ENCODE measurements at places on chromosomes 5 and 9.

- no peak for DNase-seq
Observed at GRCh38 chr9:269081-269711, 54.5 kb downstream of the DOCK8 start.

DNA sequence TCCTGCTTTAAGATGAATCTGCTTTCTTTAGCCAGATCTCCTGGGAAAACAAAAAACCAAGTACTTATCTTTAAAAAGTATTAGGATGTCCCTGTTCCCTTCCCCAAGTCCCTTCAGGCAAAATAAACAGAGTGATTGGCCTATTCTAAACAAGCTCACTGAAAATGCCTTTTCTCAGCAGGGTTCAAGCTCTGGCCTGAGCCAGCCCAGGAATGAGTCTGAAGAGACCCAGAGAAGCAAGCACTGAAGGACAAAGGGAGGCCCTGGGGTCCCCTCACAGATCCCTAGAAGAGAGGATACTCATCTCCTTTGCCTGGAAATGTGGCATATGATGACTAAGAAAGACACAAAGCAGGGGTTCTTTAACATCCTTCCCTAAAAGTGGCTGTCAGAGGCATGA lies 66.8 kb upstream of the MAP1B start:
- no peak for DNase-seq

- no peak for DNase-seq
Observed at GRCh38 chr5:67432606-67433005, 236.0 kb upstream of the CD180 start.

DNA sequence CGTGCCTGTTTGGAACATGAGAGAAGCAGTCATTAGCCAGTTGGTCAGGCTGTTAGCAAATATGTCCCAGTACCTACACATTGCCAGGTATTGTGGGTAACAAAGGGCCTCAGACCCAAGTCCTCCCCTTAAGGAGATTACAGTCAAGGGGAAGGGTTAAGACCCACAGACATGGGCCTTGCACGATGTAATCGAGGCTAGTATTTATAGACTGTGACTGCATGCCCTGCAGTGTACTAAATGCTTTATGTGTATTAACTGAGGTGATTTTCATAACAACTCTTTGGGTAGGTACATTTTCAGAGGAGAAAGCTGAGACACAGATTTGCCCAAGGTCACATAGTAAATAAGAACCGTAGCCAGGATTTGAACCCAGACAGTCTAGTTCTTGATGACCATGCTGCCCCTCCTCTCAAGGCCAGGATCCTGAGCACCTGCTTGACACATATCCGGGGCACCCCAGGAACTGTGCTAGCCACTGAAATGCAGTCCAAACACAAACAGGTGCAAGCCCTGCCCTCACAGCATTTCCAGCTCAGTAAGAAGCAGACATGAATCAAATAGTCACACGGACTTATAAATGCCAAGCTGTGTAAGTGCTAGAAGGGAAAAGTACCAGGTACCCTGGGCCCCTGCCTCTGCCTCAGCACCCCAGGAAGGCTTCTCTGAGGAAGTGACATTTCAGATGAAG lies 32.0 kb upstream of the GRPEL2 start:
- no peak for DNase-seq

- DNase-seq = no peak
Observed at GRCh38 chr5:169914766-169915165, 65.5 kb downstream of the INSYN2B start.

DNA sequence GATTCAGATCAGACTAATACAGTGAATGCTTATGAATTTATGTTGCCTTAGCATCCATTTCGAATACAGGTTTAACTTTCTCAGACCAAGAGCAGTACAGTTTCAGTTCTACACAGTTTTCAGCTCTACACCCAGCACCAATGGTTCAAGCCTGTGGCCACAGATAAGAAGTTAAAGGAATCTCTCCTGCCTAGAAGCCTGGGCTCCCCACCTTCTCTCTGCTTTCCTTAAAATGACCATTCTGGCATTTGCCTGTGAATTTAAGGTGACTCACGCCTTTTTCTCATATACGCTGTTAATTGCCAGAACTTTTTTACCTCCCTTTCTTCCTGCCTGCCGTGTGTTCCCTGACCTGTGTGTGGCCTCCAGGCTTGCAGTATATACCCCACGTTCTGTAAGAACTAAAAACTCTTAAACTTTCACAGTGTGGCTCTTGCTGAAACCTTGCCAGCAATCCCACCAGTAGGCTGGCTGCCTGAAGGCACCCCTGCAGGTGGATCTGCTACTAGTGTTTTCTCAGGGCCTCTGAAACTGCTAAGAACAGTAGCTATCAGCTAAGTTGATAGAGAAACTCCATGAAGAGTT lies 692.8 kb upstream of the CDH18 start:
- DNase-seq = no peak
